ENCODE measurements at places on chromosomes 11 and 22. TPM values are rescaled to one million over a fixed set of nuclear protein-coding genes. Genes with fewer than 3 reads are reported as not detected.

The TRIM51 gene
- total RNA-seq, result not detected

The SCGB1D2 gene
- 0.56 TPM for total RNA-seq

The ESAM gene
- 8.5 TPM for total RNA-seq

The KCNK7 gene
- 20.2 TPM for total RNA-seq

The BCO2 gene
- 5.7 TPM for total RNA-seq

The CD59 gene
- 319 TPM for total RNA-seq
